ENCODE measurements at places on chromosomes 3 and 15.

DNA sequence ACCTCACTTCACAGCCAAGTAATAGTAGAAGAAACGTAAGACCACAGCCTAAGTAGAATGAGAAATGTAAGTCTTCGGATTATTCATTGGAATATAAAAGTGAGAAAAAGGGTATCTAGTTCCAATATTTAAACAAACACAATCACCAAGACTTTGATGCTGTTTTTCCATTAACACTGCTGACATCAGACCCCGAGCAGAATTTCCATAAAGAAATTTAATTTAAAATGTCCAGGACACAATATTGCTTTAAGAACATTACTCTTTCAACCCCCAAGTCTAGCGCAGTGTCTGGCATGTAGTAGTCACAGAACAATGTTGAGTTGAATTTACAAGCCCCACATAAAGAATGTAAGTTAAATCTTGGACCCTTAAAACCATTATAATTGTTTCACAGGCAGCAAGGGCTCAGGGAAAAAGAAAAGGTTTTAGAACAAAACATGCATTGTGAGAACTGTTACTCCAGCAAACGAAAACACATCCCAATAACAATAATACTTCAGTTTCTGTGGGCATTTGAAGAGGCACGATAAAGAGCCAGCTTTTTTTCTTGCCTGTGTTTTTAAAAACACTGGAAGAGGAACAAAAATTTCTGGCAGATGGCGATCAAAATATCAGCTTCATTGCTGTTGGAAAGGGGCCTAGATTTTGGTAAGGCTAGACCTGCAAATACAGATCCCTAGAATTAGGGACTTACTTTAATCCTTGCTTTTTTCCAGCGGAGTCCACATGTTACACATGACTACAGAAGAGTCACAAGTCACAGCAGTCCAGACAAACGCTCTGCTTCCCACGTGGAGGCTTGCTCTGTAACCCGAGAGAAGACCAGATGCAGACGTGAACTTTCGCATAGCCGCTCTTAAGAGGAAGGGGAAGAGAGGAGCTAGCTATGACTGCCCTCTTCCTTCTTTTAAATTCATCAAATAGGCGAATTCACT, 77.9 kb upstream of the IGSF10 start:
- no peak for DNase-seq

GRCh38 chr3:124131580-124131979, 139.7 kb upstream of the ROPN1 start:
- no peak for DNase-seq

DNA sequence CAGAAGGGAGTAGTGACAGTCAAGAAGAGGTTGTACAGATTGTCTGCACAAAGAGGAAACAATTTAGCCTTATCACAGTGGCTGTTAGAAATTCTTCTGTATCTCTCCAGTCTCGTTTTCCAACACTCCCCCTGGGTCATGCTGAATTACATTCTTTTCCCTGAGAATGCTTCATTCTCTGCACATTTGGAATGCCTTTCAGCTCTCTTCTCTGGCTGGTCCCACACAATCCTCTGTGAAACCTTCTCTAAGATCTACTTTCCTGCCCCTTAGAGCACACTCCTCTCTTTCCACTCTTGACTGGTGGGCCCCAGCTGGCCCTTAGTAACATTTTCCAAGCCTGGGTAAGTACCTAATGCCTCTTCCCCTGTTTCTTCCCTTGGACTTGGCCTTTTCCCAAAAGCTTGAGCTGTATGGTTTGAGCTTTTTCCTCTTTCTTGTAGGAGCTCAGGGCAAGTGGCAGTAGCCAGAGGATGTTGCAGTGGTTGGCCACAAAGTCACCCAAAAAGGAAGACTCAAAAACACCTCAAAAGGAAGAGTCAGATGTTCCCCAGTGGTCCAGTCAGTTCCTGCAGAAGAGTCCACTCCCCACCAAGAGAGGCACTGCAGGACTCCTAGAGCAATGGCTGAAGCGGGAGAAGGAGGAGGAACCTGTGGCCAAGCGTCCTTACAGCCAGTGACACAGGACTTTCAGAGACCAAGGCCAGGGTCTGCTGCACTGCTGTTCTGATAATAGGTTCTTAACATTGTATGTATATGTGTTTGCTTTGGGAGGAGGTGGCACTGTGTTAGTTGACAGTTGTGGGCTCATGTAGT, 25.7 kb downstream of the HMCES start:
- DNase-seq: no peak

- DNase-seq: no peak
Observed at GRCh38 chr3:183532620-183533411, 22.7 kb downstream of the KLHL6 start.

GRCh38 chr3:162764808-162765071, 1268.1 kb downstream of the OTOL1 start:
- no peak for DNase-seq

DNA sequence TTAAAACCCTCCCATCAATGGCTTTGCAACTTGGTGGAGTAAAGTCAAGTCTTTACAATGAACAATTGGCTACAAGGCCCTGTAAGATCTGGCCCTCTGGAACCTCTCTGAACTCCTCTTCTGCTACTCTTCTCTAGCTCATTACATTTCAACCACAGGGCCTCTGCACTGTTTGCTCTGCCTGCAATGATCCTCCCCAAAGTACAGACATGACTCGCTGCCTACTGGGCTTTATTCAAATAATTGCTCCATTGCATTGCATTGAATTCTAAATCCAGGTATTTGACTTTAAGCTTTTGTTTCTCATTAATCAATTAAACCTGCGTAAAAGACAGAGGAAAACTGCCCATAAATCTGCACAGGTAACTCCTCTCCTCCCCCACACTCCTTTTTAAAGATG, 96.7 kb downstream of the CD47 start:
- DNase-seq: no peak

DNA sequence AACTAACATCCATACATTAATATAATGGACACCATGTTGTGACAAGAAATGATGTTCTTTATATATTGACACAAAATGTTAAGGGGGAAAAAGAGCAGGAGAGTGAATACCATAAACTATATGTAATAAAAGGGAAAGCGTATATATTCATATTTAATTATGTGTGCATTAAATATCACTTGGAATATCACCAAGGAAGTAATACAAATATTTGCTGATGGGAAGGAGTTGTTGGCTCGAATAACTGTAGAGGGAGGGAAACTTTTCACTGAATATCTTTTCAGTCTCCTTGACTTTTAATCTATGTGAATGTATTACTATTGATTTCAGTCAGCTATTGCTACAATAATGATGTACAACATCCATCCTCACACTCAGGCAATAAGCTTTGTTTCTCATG, 167.0 kb upstream of the DPH6 start:
- no peak for DNase-seq

GRCh38 chr3:111325160-111325718, 216.8 kb upstream of the CD96 start:
- no peak for DNase-seq

DNA sequence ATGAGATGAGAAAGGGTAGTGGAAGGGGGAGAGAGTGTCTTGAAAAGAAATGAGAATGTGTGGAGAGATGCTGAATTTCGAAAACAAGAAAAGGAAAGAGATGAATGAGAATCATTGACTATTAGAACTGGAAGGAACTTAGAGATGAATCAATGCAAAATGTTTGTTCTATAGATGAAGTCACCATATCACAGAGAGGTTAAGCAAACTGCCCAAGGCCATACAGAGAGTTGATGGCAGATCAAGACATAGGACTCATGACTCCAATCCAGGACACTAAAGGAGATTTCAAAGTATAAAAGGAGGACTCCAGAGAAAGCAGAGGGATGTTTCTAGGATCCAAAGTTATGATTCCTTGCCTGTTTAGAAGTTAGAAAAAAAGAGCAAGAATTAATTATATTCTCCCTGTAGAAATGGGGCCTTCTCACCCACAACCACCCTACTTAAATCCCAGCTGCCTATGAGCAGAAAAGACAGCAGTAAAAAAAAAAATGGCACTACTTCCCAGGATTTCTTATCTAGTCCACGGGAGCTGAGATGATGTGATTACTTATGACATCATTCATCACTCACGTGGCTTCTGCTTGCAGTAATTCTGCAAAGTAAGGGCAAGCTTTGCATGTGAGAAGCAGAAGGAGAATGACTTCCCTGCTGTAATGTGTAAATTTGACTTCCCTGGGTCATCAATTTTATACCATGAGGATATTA, 210.8 kb upstream of the MRPL3 start:
- DNase-seq: no peak

GRCh38 chr15:45399381-45400212, 21.3 kb upstream of the GATM start:
- peak; percentile 20 for DNase-seq

DNA sequence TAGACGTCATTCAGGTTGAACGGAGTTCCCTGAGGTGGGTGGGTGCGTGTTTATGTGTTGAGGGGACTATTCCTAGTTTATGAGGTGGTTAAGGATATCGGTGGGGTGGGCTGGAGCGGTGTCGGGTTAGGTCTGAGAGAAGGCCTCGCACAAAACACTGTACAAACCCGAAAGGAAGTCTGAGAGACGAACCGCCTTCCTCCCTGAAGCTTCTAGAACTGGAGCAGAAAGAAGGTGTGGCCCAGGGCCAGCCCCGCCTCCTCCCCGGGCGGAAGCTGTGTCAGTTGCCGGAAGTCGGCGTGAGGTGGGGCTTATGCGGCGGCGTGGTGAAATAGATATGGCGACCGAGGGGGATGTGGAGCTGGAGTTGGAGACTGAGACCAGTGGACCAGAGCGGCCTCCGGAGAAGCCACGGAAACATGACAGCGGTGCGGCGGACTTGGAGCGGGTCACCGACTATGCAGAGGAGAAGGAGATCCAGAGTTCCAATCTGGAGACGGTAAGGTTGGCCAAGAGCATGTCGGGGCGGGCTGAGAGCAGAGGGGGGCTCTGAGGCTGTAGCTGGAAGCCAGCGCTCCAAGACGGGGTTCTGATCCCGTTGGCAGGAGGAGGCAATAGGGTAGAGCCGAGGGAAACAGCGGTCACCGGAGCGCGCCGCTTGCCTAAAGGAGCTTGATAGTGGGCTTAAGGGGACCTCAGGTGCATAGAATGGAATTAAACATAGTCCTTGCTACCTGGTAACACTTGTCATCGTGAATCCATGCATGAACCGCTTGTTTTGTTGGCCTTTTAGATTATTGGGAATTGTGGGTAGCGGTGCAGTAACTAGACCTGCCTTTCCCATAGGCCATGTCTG, at the start of gene HYPK:
Gene HYPK, plus strand, starts transcription at position 314 of the 856 bp plus-strand sequence. Its CDS starts 24 bp downstream, at position 338.
- DNase-seq: peak; percentile 85

DNA sequence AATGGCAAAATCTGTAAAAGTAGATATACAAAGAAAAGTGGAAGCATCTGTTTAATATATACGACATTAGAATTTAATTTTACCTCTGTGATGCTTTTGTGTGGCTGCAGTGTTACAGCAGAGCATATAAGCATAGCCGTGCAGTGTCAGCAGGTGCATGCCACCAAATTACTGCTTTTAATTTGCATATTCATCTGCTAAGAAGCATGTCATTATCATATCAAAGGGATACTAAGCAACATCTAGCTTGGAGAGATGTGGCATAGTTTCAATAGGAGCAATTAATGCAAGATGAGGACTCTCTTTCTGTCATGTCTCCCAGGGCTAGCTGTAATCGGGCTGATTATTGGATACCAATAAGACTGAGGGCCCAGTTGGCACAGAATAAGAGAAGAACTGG, 214.4 kb upstream of the SOX2 start:
- no peak for DNase-seq

GRCh38 chr3:67819447-67819846, 165.0 kb upstream of the SUCLG2 start:
- no peak for DNase-seq
